T47D (cell line): ENCODE measurements at places on chromosomes 2 and 18.

DNA sequence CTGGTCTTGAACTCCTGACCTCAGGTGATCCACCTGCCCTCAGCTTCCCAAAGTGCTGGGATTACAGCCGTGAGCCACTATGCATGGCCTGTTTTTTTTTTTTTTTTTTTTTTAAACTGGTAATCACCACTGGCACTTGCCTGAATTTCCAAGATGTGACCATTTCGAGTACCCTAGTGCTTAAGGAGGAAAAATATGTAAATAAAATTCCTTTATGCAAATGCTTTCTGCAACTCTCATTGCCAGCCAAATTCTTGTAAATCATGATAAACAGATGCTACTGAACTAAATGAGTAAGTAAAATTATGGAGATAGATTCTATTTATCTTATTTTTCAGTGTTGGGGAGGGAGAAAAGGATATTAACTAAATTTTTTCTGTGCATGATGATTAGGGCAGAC is 18.6 kb downstream of the CDCA7 start:
- DNase-seq: no peak

- no peak for DNase-seq
Measured at GRCh38 chr18:47817017-47817794, 113.3 kb downstream of the SMAD2 start.

DNA sequence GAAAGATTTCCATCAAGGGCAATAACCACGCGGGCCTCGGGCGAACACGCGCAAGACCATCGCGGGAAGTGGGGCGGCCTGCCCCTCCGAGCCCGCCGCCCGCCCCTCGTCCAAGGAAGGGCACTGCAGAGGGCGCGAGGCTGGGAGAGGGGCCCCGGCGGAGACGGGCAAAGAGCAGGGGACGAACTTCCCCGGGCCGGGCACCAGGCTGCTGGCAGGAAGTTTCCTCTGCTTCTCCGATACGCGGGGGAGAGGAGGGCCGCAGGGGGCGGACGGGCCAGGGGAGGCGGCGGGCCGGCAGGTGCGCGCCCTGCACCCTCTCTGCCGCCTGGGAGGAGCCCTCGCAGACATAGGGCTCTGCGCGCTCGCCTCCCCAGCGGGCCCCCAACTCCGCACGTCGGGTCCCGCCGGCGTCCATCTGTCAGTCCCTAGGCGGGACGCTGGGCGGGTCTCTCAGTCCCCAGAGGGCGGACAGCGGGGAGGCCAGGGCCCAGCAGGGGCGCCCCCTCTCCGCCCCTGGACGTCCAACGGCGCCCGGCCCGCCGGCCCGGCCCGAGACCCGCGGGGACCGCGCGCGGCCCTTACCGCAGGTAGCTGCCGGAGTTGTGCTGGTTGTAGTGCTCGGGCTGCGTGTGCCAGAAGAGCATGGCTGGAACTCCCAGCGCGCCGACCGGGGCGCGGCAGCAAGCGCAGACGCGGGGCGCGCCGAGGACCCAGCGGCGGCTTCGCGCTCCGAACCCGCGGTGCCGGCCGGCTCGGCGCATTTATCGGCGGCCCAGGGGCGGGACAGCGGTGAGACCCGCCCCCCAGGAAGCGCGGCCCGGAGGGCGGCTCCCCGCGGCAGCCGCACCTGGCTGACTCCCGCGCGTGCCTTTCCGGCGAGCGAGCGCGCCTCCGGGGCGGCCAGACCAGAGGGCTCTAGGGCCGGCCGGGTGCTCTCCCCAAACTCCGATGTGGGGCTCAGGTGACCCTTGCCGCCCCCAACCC is at the start of gene TFCP2L1:
Gene TFCP2L1 (minus strand): TSS at position 740 of the 987 bp plus-strand sequence. CDS start 93 bp downstream, at position 647.
- peak; percentile 51 for DNase-seq

DNA sequence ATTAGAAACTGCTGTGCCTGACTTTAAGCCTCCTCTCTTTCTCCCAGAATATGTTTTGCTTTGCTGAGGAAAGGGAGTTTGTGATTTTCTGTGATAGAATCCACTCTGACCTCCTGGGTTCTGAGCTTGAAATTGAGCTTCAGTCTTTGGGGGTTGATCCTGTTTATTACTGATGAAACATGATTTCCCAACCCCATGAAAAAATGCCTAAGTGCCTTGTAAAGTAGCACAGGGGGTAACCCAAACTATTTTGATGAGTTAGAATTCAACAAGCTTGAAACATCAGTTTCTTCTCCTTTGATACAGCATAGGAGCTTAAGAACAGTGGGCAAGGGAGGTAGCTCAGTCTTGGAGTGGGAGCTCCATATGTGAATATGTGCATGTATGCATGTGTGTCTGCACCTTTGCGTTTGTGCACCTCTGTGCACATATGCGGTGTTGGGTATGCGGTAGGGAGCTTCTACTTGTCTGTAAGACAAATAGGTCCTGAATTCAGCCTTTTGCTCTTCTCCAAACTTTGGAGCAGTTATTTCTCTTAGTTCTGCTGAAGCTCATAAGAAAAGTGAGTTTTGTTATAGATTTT is 364.6 kb downstream of the OSR1 start:
- DNase-seq: no peak

DNA sequence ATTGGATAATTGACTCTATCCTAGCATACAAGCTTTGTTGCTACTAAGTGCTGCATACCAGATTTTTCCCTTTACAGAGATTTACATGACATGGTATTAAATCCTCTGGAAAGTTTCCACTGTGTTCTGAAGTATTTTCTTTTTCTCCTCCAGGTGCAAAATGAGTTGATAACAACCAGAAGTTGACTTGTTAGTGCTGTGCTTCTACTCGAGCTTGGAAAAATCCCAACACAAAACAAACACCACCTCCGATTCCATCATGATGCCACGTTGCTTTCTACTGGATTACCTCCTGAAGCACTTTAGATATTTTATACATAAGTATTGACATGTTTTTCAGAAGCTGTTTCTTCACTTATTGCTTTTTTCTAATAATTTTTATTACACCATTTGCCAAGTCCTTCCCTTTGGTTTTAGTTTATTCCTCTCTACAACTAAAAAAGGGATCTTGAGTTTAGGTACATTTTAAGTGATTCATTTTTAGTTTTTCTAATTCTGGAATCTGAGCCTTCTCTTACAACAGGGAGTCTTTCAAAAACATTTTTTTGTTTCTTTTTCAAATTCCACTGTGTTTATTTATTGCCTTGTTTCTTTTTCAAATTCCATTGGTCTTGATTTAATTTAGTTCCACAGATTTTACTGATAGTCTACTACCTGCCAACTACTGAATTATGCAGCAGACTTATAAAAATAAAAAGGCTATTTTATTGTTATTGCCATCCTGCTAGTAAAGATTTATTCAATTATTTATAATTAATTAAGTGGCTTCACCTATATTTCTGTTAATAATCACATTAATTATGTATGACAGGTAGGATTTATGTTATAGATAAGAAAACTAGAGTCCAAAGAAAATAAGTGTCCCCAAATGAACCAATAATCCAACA is 143.4 kb downstream of the PPP1R1C start:
- DNase-seq: no peak

GRCh38 chr18:56853961-56854360 is 202.8 kb downstream of the WDR7 start:
- no peak for DNase-seq

DNA sequence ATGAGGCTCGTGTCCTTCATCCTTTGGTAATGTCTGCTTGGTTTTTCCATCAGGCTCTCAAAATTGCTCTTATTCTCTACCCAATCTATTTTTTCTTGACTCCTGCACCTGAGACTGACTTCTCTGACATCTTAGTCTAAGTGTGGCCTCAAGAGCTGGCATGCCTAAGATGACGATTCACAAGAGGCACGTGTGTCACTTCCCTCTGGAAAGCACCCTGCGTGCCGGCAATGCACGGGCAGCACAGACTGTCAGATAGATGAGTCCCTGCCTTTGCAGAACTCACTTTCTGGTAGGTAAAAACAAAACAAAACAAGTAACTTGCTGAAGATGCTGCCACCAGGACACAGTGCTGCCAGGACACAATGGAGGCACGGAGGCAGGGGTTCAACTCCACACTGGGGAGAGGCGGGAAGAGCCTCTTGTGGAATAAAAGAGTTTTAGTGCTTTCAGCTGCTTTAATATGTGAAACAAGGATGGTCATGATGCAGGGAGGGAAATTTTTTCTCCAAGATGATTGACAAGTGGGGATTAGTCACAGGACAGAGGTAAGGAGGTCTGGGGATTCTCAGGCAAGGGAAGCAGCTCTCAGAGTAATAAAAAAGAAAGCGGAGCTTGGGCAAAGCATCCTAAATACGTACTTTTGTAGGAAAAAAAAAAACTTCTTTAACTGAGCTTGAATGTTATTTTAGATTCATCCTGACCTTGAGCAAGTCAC is 27.3 kb downstream of the CYB5A start:
- DNase-seq: no peak

DNA sequence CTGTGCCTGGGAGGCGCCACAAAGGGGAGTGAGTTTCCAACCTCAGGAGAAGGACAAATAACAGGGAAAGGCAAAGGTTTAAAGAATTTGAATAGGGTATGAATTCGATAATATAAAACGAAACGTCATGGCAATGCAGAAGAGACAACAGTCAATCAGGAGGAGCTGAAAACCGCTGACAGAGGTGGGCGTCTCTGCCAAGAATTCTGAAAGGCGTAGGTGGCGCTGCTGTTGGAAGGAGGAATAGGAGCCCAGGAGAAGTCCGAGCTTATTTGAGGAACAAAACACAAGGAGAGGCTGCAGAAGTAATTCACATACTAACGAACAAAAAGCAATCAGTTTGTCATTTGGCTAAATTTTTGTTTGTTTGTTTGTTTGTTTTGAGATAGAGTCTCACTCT is 485.8 kb upstream of the POU3F3 start:
- DNase-seq: peak; percentile 28

GRCh38 chr2:233892793-233893192 is 24.4 kb upstream of the TRPM8 start:
- no peak for DNase-seq

DNA sequence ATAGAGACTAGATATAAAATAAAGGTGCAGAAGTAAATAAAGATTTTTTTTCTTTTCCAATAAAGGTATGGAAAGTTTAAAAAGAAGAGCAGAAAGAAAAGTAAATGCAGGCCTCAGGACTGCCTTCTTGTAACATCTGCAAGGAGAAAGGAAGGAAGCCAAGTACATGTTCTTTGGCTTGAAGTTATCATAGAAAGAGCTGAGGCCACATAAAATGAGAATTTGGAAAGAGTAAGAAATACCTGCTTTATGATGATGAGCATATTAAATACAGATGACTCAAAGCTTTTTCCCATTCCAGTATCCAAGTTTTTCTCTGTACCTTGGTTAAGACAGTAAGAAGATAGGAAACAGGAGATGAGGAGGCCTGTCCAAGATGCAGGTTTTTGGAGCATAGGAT is 25.3 kb upstream of the UBE2E3 start:
- DNase-seq: no peak

DNA sequence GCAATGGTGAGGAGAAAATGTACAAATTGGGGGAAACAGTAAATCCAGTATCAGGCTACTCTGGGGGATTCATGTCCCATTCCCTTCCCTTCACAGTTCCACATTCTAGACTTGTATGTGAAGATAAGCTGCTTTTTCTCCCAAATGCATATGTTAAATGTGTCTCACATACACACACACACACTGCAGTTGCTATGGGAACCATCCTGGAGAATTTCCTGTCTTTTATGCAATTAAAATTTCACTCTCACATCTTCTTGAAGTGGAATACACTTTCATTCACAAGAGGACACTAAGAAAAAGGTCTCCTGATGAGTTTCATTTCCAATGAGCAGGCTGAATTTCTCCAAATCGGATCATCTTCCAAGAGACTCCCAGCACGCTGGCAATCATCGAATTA is 366.0 kb downstream of the LRATD1 start:
- DNase-seq: no peak

DNA sequence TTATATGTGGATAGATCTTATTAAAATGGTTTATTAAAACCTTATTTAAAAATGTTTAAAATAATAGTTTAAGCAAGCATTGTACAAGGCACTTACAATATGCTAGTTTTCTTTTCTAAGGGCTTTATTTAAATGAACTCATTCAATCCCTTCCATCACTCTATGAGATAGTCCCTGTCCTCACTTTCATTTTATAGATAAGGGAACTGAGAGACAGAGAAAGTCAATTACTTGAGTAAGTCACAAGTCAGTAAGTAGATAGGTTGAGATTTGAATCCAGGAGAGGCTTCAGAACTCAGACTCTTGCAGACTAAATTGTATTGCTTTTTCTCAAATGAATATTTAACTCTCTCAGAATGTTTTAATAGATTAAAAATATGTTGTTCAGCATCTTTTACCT is 95.2 kb downstream of the KLHL14 start:
- DNase-seq: no peak

- DNase-seq: no peak
Measured at GRCh38 chr2:39542523-39542922, 105.4 kb upstream of the MAP4K3 start.

DNA sequence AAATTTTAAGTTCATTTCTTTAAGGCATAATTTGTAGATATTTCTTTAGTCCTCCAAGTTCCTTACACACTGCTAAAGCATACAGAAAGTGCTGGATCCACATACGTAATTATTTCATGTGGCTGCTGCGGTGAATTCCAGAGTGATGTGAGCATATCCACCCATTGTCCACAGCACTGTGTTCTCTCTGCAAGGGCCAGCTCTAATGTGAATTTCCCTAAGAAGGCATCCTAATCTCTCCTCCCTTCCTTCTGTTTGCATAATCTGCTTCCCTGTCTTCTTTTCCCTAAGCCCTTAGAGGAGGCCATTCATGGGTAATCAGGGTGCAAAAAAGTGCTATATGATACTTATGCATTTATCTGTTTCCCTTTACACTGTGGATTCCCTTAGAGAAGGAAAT is 57.2 kb downstream of the COBLL1 start:
- no peak for DNase-seq
